Activated T-cell treated with anti-CD3 and anti-CD28 coated beads for 48 hours (primary cell): ENCODE measurements at places on chromosomes 4 and X.

GRCh38 chr4:170128219-170128804, 38.6 kb upstream of the AADAT start:
- no peak for DNase-seq

- no peak for DNase-seq
Observed at GRCh38 chr4:127574643-127575042, 58.1 kb upstream of the INTU start.

DNA sequence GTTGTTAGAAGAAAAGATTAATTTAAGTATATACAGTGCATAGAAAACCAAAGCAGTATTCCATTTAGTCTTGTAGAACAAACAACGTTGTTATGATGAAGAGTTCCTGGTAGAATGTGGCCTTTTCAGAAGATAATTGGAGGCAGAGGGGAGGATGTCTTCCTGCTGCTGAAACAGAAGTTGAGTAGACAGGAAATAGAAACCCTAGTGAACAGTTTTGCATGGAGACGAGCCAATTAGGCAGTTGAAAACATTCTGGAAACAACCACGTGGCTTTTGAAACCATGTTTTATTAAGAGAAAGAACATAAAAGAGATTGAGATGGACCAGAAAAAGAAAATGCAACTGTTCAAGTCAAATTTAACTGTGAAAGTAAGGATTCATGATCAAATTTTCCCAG, 325.2 kb downstream of the CAMK2D start:
- DNase-seq: no peak

DNA sequence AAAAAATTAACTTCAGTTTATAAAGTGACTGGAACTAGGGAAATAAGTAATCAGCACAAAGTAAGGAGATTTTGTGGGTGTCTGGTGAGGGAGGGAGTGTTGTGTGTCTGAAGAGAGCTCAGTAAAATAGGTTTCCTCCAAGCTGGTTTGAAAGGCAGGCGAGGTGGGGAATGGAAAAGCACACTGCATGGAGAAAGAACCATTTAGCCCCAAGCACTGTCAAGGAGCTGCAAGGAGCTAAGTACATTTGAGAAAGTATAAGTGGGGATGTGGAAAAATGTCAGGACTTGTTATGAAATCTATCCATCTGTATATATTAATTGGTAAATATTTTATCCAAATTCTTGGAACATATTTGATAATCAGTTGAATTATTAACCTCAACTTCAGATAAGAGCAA, 956 bp downstream of the C4orf51 start:
- DNase-seq: no peak

DNA sequence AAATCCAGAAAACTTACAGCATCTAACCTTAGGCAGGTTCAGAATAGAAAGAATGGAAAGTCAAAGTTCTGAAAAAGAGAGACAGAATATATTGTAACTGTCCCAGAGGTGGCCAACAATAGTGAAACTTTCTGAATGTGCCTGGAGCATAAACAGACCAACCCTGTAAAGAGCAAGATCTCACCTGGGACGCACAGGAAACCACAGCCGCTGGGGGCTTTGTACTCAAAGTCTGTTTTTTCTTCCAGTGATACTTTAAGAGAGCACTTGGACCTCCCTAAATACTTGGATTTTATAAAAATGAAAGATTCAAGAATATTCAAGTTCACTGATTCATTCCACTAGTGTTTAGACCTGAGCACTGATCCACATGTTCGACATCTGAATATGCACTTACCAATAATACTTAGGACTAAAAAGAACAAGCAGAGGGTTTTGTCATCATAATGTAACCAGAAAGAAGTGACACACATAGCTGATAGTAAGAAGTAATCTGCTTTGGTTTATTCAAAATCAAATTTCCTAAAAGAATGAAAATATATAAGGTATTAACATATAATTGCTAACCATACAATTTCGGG, 35.3 kb downstream of the ARAP2 start:
- DNase-seq: peak; percentile 11

GRCh38 chrX:17496407-17496806, 121.4 kb downstream of the NHS start:
- no peak for DNase-seq
